Activated CD4-positive, alpha-beta T cell treated with anti-CD3 and anti-CD28 coated beads, Interleukin-2, amount 10 ng/mL, durations not matched to agents 7 days and 5 days (primary cell): ENCODE measurements at places on chromosomes 1 and 21. TPM values are rescaled to one million over a fixed set of nuclear protein-coding genes. Genes with fewer than 3 reads are reported as not detected.

NTRK1 gene
- 2.0 TPM for total RNA-seq

SELL gene
- 568 TPM for total RNA-seq

FAM72C gene
- 10.2 TPM for total RNA-seq

ZBTB18 gene
- total RNA-seq, result 19.6 TPM

TAF1A gene
- 10.0 TPM for total RNA-seq

- H3K4me1 ChIP-seq, result peaks cover 4% of the 10 kb centered on the region
These were observed 33.2 kb downstream of the PIK3R3 start for GRCh38 chr1:46099215-46099614.

- no peaks in the 10 kb centered on the region for H3K36me3 ChIP-seq
- H3K4me1 ChIP-seq, result no peaks in the 10 kb centered on the region
- no peak overlapping the region for H3K4me3 ChIP-seq
- no peaks in the 10 kb centered on the region for H3K27me3 ChIP-seq
- no peak for DNase-seq
These were observed 443.9 kb downstream of the CAMTA1 start for GRCh38 chr1:7229186-7229585.

- no peak for DNase-seq
- no peak overlapping the region for H3K4me3 ChIP-seq
- peaks cover 2% of the 10 kb centered on the region for H3K27me3 ChIP-seq
- no peak overlapping the region for H3K27ac ChIP-seq
- H3K36me3 ChIP-seq, result no peaks in the 10 kb centered on the region
These were observed 49.8 kb downstream of the ITSN1 start for GRCh38 chr21:33691945-33692603.

- H3K4me1 ChIP-seq, result peaks cover 20% of the 10 kb centered on the region
- no peaks in the 10 kb centered on the region for H3K36me3 ChIP-seq
- no peak for DNase-seq
- H3K27ac ChIP-seq, result peak overlapping the region; percentile 79
- no peak overlapping the region for H3K4me3 ChIP-seq
- no peaks in the 10 kb centered on the region for H3K27me3 ChIP-seq
These were observed 11.7 kb upstream of the CD55 start for GRCh38 chr1:207309745-207310273.

DNA sequence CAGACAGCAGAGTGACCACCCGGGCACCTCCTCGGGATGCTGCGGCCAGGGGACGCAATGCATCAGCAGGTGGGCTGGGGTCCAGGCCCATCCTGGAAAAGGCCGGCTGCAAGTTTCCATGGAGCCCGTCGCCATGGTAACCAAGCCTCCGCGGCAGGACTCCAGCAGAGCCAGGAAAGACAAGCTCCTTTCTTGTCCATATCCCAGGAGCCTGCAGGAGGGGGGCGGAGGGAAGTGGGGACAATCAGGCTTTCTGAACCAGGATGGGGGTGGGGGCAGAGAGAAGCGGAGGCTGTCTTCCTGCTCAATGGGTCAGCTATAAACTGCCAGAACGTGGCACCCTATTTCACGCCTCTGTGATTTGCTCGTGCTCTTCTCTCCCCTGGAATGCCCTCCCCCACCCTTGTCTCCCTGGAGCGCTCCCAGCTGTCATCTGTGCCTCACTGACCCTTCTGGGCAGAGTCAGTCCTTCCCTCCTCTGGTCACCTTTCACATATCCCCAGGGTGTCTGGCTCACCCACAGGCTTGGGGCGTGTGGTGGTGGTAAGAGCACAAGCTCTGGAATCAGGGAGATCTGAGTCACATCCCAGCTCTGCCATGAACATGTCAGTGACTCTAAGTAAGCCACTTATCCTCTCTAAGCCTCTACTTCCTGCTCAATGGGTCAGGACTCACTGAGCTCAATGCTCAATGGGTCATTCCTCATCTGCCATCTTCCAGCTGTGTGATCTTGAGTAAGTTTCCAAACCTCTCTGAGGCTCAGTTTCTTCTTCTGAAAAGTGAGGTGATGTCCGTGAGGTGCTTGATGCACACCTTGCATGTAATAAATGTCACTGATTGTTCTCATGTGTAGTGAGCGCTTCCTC lies 58.9 kb upstream of the LAPTM5 start:
- DNase-seq, result no peak
- H3K27ac ChIP-seq, result no peak overlapping the region
- no peaks in the 10 kb centered on the region for H3K36me3 ChIP-seq
- H3K4me1 ChIP-seq, result no peaks in the 10 kb centered on the region
- peaks cover 43% of the 10 kb centered on the region for H3K27me3 ChIP-seq

- no peak overlapping the region for H3K27ac ChIP-seq
- H3K36me3 ChIP-seq, result peaks cover 2% of the 10 kb centered on the region
- no peak overlapping the region for H3K4me3 ChIP-seq
- peaks cover 25% of the 10 kb centered on the region for H3K27me3 ChIP-seq
These were observed 2.3 kb downstream of the MAGI3 start for GRCh38 chr1:113392541-113393128.

- H3K4me1 ChIP-seq, result no peaks in the 10 kb centered on the region
- H3K36me3 ChIP-seq, result no peaks in the 10 kb centered on the region
- H3K27me3 ChIP-seq, result peaks cover 29% of the 10 kb centered on the region
- DNase-seq, result no peak
- H3K27ac ChIP-seq, result no peak overlapping the region
- H3K4me3 ChIP-seq, result no peak overlapping the region
These were observed 36.1 kb downstream of the KANK4 start for GRCh38 chr1:62282909-62283755.

DNA sequence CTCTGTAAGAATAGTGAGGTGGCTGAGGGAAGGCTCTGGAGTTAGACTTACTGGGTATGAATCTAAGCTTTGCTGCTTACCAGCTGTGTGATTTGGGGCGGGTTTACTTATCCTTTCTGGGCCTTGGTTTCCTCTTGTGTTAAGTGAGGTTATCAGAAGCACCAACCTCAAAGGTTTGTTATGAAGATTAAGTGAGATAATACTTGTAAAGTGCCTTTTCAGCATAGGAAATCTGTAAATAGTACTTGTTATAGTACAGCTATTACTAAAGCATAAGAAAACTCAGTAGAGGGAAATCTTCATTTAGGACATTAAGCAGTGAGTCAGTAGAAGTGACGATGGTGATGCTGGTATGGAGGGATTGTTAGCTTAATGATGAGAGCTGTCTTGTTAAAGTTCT lies 12.1 kb downstream of the HHAT start:
- no peaks in the 10 kb centered on the region for H3K36me3 ChIP-seq
- H3K4me3 ChIP-seq, result peak overlapping the region; percentile 11
- H3K4me1 ChIP-seq, result peaks cover 22% of the 10 kb centered on the region

- H3K36me3 ChIP-seq, result no peaks in the 10 kb centered on the region
- H3K4me1 ChIP-seq, result no peaks in the 10 kb centered on the region
- H3K4me3 ChIP-seq, result no peak overlapping the region
- H3K27me3 ChIP-seq, result peaks cover 28% of the 10 kb centered on the region
- DNase-seq, result no peak
These were observed 2.1 kb downstream of the VCAM1 start for GRCh38 chr1:100721526-100722207.

GRCh38 chr1:98398649-98399048 lies 262.9 kb upstream of the SNX7 start:
- no peaks in the 10 kb centered on the region for H3K27me3 ChIP-seq
- no peak overlapping the region for H3K4me3 ChIP-seq
- peaks cover 21% of the 10 kb centered on the region for H3K4me1 ChIP-seq
- no peaks in the 10 kb centered on the region for H3K36me3 ChIP-seq
- no peak for DNase-seq
- no peak overlapping the region for H3K27ac ChIP-seq

DNA sequence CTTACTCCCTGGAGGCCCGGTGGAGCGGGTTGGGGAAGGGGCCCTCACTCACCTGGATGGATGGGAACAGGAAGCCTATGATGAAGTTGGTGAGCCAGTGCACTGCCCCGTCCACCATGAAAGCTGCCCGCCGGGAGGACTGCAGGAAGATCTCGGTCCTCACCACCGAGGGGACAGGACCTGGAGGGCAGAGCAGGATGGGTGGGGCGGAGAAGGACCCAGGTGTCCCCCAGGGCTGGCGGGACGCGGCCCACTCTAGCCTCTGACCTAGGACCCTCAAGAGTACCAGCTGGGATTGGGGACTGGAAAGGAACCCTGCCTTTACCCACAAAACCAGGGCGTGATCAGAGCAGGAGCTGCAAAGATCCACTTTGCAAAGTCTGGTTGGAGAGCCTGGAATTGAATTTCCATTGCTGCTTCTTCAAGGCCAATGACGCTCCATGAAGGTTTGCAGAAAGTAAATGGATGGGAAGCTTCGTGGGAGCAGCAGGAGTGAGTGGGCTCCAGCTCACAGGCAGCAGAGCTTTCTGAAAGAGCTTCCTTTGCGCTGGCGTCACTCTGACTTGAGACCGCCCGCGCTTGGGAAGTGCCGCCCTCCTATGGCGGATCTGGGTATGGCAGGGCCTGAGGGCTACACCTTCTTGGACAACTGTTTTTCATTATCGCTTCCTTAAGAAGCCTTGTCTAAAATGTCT lies 21.4 kb downstream of the SLC2A7 start:
- H3K27me3 ChIP-seq, result peaks cover 8% of the 10 kb centered on the region
- H3K36me3 ChIP-seq, result no peaks in the 10 kb centered on the region
- H3K27ac ChIP-seq, result peak overlapping the region; percentile 46
- H3K4me3 ChIP-seq, result no peak overlapping the region

DNA sequence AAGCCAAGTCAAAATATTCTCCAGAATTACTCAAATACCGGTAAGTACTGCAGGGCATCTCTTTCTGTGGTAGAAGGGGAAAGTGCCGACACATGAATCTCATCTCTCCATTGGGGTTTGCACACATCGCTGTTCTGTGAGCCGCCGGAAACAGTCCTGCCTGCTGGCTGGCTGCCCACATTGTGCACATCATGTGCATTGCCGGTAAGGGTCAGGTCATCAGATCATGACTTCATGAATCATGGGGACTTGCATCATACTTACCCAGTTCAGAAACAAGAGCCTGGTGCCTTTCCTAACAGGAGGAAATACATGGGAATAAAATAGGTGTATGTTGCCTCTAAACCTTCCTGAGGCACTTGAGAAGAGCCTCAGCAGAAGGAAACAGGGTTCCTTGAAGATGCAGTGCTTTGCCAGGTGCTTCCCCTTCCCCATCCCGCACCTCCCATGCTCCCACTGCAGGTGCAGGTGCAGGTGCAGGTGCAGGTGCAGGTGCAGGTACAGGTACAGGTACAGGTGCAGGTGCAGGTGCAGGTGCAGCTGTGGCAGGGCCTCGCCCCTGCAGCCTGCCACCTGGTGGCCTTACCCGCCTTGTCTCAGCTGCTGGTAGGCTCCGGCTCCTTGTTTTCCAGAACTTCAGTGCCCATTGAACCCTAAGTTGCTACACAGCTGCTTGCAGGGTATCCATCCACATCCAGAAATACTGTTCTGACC lies 26.5 kb downstream of the GPR137B start:
- no peak for DNase-seq
- no peaks in the 10 kb centered on the region for H3K27me3 ChIP-seq
- H3K4me3 ChIP-seq, result no peak overlapping the region
- no peak overlapping the region for H3K27ac ChIP-seq
- H3K36me3 ChIP-seq, result peaks cover 4% of the 10 kb centered on the region

DNA sequence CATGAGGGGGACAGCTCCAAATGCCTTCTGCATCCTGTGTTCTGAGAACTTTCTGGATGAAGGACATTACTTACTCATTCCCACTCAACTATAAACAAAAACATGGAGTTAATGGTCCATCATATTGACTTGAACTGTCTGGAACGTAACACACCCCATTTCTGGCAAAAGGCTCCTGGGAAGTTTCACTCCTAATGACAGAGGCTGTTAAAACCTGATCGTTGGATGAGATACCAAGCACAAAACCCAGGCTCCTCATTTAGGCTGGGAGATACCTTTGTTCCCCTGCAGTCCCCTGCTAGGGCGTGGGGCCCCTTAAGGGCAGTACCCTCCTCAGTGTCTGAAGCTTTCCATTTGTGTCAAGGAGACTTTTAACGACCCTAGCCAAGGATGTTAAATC lies 78.9 kb downstream of the RHOU start:
- H3K27ac ChIP-seq, result no peak overlapping the region
- H3K4me1 ChIP-seq, result peaks cover 38% of the 10 kb centered on the region
- DNase-seq, result no peak
- H3K36me3 ChIP-seq, result peaks cover 9% of the 10 kb centered on the region
- H3K27me3 ChIP-seq, result peaks cover 1% of the 10 kb centered on the region

DNA sequence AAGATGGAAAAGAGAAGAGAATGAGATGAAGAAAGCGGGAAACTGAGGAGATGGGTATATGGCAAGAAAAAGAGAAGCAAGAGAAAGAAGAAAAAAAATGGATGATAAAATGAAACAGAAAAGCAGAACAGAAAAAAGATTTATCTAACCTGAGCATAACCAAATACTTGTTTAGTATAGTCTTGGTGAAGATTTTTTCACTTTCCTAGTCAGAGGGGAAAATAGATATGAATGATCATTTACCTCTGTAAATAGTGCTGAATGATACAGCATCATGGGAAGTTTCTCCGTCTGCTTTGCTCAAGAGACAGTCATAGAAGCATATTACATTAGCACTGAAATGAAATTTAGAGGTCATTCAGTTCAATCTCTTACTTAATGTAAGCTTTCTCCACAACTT lies 36.1 kb upstream of the PLPPR4 start:
- H3K27ac ChIP-seq, result no peak overlapping the region
- no peaks in the 10 kb centered on the region for H3K4me1 ChIP-seq
- H3K4me3 ChIP-seq, result no peak overlapping the region
- H3K27me3 ChIP-seq, result peaks cover 9% of the 10 kb centered on the region

GRCh38 chr21:42845296-42845965 lies 33.9 kb downstream of the WDR4 start:
- peaks cover 39% of the 10 kb centered on the region for H3K36me3 ChIP-seq
- H3K4me3 ChIP-seq, result no peak overlapping the region
- DNase-seq, result no peak
- H3K27ac ChIP-seq, result no peak overlapping the region
- H3K4me1 ChIP-seq, result peaks cover 4% of the 10 kb centered on the region

- no peak for DNase-seq
- no peaks in the 10 kb centered on the region for H3K27me3 ChIP-seq
- no peak overlapping the region for H3K27ac ChIP-seq
- no peak overlapping the region for H3K4me3 ChIP-seq
These were observed 11.0 kb upstream of the ZFP69B start for GRCh38 chr1:40439247-40439646.

DNA sequence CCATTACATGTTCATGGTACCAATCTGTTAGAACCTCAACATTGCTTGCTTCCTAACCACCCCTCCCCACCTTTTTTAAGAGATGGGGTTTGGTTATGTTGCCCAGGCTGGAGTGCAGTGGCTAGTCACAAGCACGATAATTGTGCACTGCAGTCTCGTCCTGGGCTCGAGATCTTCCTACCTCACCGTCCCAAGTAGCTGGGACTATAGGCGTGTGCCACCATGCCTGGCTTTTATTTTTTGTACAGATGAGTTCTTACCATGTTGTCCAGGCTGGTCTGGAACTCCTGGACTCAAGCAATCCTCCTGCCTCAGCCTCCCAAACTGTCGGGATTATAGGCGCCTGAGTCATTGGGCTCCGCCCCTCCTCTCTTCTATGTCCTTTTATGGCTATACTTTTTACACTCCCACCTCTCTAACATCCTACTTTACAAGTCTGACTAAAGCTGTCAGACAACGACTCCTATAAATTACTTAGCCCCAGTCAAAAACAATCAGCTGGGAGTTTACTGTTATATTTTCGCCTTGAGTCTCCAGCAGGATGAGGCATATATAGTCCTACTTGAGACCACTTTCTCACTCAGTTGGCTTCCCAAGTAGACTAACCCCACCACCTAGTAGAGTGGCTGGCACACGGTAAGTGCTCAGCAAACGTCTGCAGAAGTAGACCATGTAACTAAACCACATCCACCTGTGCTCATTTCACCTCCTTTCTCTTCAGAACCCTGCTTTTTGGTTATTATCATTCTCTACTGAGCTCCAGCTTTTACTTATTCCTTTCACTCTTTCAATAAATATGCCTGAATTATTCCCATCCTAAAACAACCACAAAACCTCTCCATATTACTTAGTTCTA lies 13.8 kb downstream of the ENSA start:
- DNase-seq, result no peak
- H3K27me3 ChIP-seq, result no peaks in the 10 kb centered on the region
- peaks cover 69% of the 10 kb centered on the region for H3K4me1 ChIP-seq
- peaks cover 52% of the 10 kb centered on the region for H3K36me3 ChIP-seq
- H3K27ac ChIP-seq, result peak overlapping the region; percentile 79
- H3K4me3 ChIP-seq, result no peak overlapping the region
